ENCODE measurements at places on chromosomes 4 and X. TPM values are rescaled to one million over a fixed set of nuclear protein-coding genes. Genes with fewer than 3 reads are reported as not detected.

Gene PAGE4
- total RNA-seq = not detected

- DNase-seq = peak; percentile 55
These were observed at the start of gene FRMPD3 for GRCh38 chrX:107448998-107449835. TSS of gene FRMPD3 (plus strand) at chrX:107449652. CDS start at chrX:107526589, 76,937 bp downstream.

GRCh38 chr4:145760961-145761929, 81.3 kb downstream of the C4orf51 start:
- DNase-seq = no peak

DNA sequence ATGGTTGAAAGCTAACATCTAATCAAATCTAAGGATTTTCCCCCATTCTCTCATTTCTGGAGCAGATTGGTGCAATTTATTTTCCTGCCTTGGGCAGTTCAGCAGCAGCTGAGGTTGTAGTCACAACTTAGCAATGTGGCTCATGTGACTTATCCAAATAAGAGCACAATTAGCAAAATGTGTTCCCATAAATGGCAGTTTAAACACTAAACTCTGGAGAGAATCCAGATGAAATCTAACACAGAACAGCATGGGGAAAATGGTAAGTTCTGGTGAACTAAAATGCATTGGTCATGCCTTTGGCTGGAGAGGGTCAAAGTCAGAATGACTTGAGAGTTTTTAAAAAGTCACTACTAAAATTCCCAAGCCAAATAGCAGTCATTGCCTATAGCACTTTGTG, 422.6 kb upstream of the DIPK2B start:
- DNase-seq = no peak

DNA sequence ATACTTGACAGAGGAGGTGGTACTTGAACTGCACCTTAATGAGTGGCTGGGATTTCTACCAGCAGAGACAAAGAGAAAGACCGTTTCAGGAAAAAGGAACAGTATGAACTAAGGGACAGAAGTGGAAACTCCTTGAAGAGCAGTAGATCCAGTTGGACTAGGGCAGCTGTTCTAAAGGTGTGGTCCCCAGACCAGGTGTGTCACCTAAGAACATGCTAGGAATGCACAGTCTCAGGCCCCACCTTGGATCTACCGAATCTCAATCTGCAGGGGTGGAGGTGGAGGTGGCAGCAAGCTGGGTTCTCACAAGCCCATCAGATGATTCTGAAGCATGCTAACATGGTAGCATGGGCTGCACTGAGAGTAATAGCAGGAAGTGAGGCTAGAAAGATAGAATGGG, 22.3 kb downstream of the DAPP1 start:
- DNase-seq = no peak

GRCh38 chr4:115841871-115842270, 728.5 kb upstream of the NDST4 start:
- no peak for DNase-seq

- no peak for DNase-seq
These were observed 3.5 kb upstream of the NKX1-1 start for GRCh38 chr4:1409491-1410425.

GRCh38 chr4:38820329-38821061, 15.9 kb upstream of the TLR1 start:
- no peak for DNase-seq

Gene CXCL11
- total RNA-seq = 0.33 TPM

GRCh38 chrX:41823402-41823801, 99.4 kb downstream of the GPR82 start:
- no peak for DNase-seq

Gene GAB3
- 1.2 TPM for total RNA-seq

DNA sequence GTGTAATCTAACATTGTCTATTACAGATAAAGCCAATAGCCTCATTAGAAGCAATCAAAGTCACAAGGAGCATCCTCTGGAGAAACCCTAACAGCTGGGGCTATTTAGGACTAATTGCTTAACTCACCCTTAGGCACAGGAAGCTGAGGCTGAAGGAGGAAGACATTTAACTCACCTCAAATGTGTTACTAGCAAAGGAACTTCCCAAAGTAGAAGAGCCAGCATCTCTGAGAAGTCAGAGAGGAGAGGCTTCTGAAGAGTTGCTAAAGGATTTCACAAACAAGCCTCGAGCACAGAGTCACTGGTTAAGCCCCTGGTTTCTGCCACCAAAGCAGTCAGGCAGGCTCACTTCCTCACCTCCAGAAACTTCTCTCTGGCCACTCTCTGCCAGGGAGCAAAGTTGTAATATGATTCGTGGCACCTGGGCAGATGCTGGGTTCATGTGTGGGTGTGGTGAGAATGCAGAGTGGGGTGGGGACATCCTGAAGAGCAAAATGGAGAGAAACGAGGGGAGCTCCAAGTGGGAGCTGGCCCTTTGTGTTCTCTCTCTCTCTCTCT, 201.3 kb downstream of the HS6ST2 start:
- no peak for DNase-seq

Gene RASGEF1B
- 4.7 TPM for total RNA-seq

- no peak for DNase-seq
These were observed 130.0 kb downstream of the SOWAHB start for GRCh38 chr4:76767983-76768382.

- DNase-seq = no peak
These were observed 3.4 kb downstream of the L1CAM start for GRCh38 chrX:153882557-153882956.

Gene TXK
- not detected for total RNA-seq

GRCh38 chr4:146490106-146490505, 31.6 kb downstream of the SLC10A7 start:
- DNase-seq = no peak

Gene MAML3
- 5.6 TPM for total RNA-seq

Gene TMEM144
- total RNA-seq = 1.6 TPM

Gene ANAPC10
- 21.6 TPM for total RNA-seq

DNA sequence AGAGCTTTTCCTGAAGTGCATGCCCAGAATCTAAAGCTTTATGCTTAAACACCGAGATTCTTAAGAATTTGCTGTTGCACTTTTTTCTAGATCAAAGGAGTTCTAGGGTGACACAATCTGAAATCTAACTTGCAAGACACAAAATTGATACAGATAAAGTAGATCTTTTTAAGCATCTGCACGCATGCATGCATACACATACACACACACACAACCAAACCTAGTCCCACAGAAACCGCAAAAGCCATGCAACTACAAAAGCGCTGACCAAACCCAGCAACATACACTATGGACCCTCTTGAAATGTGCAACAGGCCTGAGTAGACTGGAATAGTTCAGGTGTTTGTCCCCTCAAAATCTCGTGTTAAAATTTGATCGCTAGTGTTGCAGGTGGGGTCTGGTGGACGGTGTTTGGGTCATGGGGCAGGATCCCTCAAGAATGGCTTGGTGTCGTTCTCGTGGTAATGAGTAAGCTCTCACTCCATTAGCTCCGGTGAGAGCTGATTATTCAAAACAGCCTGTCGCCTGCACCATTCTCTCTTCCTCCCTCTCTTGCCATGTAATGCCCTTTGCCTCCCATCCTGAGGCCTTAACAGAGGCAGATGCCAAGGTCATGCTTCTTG, 52.7 kb downstream of the IRF2 start:
- no peak for DNase-seq

Data from H1 (cell line).